Panc1 (cell line): ENCODE measurements at places on chromosomes 16 and 17. TPM values are rescaled to one million over a fixed set of nuclear protein-coding genes. Genes with fewer than 3 reads are reported as not detected.

- no peak overlapping the region for H3K27ac ChIP-seq
- H3K27me3 ChIP-seq = peaks cover 4% of the 10 kb centered on the region; the same call in 1 of the 2 replicates
- no peaks in the 10 kb centered on the region for H3K36me3 ChIP-seq
- DNase-seq = no peak
- no peaks in the 10 kb centered on the region for H3K4me1 ChIP-seq
Measured at GRCh38 chr16:73323880-73324279, 276.0 kb upstream of the ZFHX3 start.

- H3K27me3 ChIP-seq = no peaks in the 10 kb centered on the region
- no peak overlapping the region for H3K27ac ChIP-seq
- H3K4me1 ChIP-seq = peaks cover 9% of the 10 kb centered on the region
- no peak for DNase-seq
Measured at GRCh38 chr16:67190448-67191399, 788 bp upstream of the EXOC3L1 start.

DNA sequence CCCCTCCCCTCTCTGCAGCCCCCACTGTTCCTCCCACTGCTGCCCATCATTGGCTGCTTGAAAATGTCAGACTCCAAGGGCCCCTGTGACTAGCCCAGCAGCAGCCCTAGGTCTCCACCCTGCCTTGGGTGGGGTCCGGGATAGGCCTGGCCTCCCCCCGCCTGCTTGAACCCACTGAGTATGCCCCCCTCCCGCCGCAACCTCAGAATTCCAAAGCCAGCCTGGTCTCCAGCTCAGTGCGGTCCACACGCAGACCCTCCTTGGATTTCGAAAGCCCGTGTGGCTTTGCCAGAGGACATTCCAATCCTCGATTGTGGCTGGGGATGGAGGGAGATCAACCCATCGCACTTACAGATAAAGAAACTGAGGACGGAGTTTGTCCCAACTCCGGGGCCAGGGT is 6.4 kb downstream of the DPEP1 start:
- DNase-seq = no peak
- no peak overlapping the region for H3K4me3 ChIP-seq
- no peaks in the 10 kb centered on the region for H3K27me3 ChIP-seq
- H3K27ac ChIP-seq = no peak overlapping the region
- H3K36me3 ChIP-seq = no peaks in the 10 kb centered on the region

Gene HOXB1
- total RNA-seq = not detected

GRCh38 chr17:227078-227945 is 45.9 kb upstream of the DOC2B start:
- H3K27me3 ChIP-seq = no peaks in the 10 kb centered on the region
- no peak overlapping the region for H3K4me3 ChIP-seq
- no peak overlapping the region for H3K27ac ChIP-seq

DNA sequence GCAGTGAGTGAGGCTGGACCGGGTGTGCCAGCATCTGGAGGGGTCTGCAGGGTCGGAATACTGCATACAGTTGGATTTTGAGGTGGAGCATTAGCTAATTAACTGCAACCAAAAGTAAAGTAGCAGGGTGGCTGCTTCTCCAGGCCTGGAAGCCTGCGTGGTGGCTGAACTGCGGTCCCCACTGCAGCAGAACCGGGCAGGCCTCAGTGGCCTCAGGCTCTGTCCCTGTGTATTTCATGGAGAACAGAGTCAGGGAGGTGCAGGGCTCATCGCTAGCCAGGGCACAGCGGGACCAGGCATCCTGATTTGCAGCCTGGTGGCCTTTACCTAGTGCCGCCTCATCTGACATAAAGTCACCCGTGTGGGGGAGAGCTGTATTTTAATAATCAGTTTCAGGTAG is 131.9 kb downstream of the RPTOR start:
- no peak overlapping the region for H3K4me3 ChIP-seq
- H3K27me3 ChIP-seq = no peaks in the 10 kb centered on the region
- no peak for DNase-seq
- no peaks in the 10 kb centered on the region for H3K36me3 ChIP-seq
- H3K27ac ChIP-seq = no peak overlapping the region

- no peaks in the 10 kb centered on the region for H3K4me1 ChIP-seq
- no peak for DNase-seq
- H3K27me3 ChIP-seq = no peaks in the 10 kb centered on the region
- H3K27ac ChIP-seq = no peak overlapping the region
Measured at GRCh38 chr16:74111456-74111982, 185.1 kb upstream of the PSMD7 start.

- no peaks in the 10 kb centered on the region for H3K36me3 ChIP-seq
- no peak overlapping the region for H3K27ac ChIP-seq
- peaks cover 22% of the 10 kb centered on the region for H3K4me1 ChIP-seq
Measured at GRCh38 chr16:57102888-57103851, 10.8 kb downstream of the CPNE2 start.

Gene ATMIN
- total RNA-seq = 28.4 TPM

- H3K27ac ChIP-seq = no peak overlapping the region
- H3K36me3 ChIP-seq = peaks cover 4% of the 10 kb centered on the region
- H3K27me3 ChIP-seq = no peaks in the 10 kb centered on the region
- H3K4me1 ChIP-seq = peaks cover 4% of the 10 kb centered on the region; the same call in 1 of the 2 replicates
- H3K4me3 ChIP-seq = no peak overlapping the region
- DNase-seq = no peak
Measured at GRCh38 chr17:81673561-81674258, 7.2 kb downstream of the CCDC137 start.

DNA sequence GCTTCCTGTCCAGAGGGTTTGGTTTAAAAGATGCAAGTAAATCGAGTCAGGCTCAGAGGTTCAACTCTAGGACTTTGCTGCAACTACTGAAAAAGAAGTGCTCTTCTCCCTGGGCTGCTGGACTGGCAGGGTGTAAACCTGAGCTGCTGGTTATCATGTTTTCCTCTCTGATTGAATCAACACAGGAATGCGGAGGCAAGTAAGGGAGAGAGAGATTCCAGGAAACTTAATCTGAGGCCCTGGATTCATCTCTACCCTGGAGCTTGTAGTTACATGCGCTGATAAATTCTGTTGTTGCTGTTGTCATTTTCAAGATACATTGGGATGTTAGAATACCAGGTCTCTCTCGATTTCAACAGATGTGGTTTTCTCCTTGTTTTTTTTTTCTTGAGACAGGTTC is 8.2 kb upstream of the HS3ST3A1 start:
- H3K27me3 ChIP-seq = no peaks in the 10 kb centered on the region
- no peaks in the 10 kb centered on the region for H3K4me1 ChIP-seq
- H3K36me3 ChIP-seq = no peaks in the 10 kb centered on the region
- no peak for DNase-seq
- H3K4me3 ChIP-seq = no peak overlapping the region
- H3K27ac ChIP-seq = no peak overlapping the region

DNA sequence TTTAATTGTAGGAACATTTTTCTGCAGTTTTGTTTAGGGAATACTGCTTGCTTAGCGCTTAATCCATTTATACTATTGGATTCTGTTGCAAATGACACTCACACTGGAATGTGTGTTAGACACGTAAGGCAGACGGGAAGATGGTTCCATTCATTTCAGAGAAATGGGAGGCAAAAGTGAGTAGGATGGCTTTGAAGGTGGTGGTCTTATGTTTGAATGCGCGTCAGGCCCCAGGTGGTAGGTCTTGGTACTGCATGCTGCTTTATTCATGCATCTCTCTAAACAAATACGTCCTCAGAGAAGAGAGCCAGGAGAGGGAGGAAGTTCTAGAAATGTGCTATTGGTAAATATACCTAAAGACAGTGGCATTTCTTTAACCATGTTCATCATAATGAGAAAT is 997.6 kb upstream of the RBFOX1 start:
- H3K4me3 ChIP-seq = no peak overlapping the region
- no peak for DNase-seq
- H3K4me1 ChIP-seq = no peaks in the 10 kb centered on the region
- H3K27me3 ChIP-seq = no peaks in the 10 kb centered on the region
- no peak overlapping the region for H3K27ac ChIP-seq

- peaks cover 3% of the 10 kb centered on the region for H3K4me1 ChIP-seq
- no peaks in the 10 kb centered on the region for H3K36me3 ChIP-seq
- H3K27me3 ChIP-seq = no peaks in the 10 kb centered on the region
- H3K27ac ChIP-seq = no peak overlapping the region
- no peak overlapping the region for H3K4me3 ChIP-seq
- DNase-seq = no peak
Measured at GRCh38 chr16:23435500-23435899, 17.5 kb downstream of the COG7 start.

GRCh38 chr17:7235693-7236665 is 1.7 kb upstream of the DVL2 start:
- H3K36me3 ChIP-seq = peaks cover 7% of the 10 kb centered on the region
- H3K4me3 ChIP-seq = no peak overlapping the region; the same call in 1 of the 2 replicates
- H3K4me1 ChIP-seq = peaks cover 50% of the 10 kb centered on the region
- no peak for DNase-seq
